ENCODE measurements at places on chromosomes 1 and 21.

GRCh38 chr1:166122873-166123466 lies 43.8 kb downstream of the FAM78B start:
- no peak for DNase-seq

DNA sequence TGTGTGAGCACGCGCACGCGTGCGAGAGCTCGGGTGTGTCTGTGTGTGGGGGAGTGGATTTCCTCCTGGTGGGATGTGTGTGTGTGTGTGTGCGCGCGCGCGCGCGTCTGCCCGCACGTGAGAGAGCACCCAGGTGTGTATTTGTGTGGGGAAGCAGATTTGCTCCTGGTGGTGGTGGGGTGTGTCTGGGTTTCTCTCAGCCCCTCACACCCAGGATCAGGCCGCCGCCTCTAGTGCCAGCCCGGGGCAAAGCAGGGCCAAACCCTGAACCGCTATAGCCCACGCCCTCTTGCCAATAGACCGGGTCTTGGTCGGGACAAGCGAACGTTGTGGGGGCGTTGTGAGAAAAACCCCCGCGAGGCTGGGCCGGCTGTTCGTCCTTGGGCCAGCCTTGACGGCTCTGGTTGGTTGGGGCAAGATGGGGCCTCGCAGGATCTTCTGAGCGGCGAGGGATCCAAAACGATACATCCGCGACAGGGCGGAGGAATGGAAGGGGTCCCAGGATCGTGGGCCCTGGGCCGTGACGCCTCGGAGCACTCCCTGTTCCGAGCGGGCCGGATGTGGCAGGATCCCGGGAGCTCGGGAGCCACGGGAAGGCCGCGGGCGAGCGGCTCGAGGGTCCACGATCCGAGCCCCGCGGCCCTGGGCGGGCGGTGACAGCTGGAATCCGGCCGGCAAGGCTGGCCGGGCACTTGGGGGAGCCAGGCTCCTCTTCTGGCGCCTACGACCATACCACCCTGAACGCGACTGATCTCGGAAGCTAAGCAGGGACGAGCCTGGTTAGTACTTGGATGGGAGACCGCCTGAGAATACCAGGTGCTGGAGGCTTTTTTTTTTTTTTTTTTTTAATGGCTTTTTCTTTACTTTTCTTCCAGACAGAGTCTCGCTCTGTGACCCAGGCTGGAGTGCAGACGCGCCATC lies 68.2 kb downstream of the RNF187 start:
- no peak for DNase-seq

DNA sequence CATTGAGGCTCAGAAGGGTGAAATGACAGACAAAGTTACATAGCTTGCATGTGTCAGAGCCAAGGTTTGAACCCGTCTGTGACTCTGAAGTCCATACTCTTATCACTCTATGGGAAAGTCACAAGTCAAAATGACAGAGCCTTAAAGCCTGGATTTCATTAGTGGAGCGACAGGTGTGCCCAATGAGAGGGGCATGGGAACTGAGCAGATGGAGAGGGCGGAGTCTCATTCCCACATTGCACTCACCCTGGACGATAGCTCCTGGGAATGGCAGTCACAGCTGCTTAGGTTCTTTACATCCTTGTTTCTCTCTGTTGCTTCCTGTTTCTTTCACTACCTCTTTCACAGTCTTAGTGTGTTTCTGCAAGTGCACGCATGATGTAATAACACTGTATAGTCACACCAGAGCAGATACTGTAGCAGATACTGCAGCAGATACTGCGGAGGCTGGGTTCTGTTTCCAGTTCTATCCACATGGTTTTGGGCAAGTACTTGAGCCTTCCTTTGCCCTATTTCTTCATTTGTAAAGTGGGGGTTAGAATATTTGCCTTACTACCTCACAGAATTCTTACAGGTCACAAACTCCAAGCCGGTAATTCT lies 127.2 kb downstream of the ZSCAN20 start:
- no peak for DNase-seq

GRCh38 chr1:85585799-85586198 lies 5.2 kb downstream of the CCN1 start:
- no peak for DNase-seq

- DNase-seq = no peak
Observed at GRCh38 chr1:246836209-246836966, 95.4 kb downstream of the AHCTF1 start.

DNA sequence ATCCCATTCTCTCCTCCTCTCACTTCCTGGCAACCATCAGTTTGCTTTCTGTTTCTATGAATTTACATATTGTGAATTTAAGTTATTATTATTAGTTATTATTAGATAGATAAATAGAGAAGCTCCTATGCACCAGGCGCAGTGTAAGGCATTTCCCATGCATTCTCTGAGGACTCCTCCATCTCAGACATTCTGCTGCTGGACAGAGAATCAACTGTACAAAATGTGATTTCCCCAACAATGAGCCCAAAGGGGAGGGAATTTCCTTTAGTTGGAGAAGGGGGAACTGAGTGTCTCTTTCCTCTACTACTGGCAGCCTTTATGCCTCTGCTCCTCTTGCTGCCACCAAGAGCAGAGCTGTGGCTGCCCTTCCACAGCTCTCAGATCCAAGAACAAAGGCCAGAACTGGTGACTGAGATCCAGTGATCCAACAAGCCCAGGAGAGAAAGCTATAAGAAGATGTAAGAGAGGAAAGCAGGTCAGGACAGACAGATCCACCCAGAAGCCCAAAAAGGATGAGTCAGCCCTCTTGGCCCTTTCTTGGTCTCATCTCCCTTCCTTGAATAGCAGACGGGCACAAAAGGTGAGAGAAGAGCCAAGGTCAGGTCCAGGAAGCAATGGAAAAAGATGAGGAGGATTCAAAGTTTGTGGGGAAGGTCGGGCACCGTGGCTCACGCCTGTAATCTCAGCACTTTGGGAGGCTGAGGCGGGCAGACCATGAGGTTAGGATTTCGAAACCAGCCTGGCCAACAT lies 3.5 kb upstream of the IVL start:
- no peak for DNase-seq

DNA sequence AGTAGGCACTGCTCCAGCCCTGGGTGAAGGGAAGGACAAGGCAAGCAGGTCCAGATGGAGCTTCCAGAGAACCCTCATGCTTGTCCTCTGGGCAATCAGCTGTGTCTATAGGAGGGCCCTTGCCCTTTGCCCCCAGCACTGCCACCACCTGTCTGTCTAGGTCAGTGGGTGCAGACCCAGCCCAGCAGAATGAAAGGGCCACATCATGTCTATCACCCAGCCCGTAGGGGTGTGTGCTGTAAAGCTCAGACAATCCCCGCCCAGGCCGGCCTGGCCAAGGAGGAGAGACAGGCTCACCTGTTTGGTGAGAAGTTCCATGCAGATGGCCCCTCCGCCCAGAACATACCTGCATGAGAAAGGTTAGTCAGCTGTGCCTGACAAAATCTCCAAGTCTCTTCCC lies 7.0 kb downstream of the UBE2Q1 start:
- DNase-seq = no peak
